ENCODE measurements at places on chromosomes 6 and 20.

- no peak for DNase-seq
These were observed 8.9 kb upstream of the NR2E1 start for GRCh38 chr6:108156938-108157233.

DNA sequence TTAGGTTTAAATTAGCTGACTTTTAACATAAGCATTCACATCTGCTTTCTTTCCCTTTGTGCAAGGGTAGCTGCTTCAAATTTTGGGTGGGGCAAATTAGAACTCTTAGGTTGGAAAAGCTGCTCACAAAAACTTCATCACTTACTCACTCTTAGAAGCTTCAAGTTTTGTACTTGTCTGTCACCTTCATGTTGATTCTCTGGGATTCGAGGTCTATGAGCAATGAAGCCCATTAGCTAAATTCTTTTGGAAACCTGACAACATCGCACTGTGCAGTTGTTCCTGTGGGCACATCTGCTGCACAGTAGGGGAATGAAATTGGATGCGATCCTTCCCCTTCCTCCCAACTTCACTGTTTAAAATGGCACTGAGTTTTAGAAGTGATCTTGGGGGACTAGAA is 156.1 kb downstream of the UBE3D start:
- no peak for DNase-seq

DNA sequence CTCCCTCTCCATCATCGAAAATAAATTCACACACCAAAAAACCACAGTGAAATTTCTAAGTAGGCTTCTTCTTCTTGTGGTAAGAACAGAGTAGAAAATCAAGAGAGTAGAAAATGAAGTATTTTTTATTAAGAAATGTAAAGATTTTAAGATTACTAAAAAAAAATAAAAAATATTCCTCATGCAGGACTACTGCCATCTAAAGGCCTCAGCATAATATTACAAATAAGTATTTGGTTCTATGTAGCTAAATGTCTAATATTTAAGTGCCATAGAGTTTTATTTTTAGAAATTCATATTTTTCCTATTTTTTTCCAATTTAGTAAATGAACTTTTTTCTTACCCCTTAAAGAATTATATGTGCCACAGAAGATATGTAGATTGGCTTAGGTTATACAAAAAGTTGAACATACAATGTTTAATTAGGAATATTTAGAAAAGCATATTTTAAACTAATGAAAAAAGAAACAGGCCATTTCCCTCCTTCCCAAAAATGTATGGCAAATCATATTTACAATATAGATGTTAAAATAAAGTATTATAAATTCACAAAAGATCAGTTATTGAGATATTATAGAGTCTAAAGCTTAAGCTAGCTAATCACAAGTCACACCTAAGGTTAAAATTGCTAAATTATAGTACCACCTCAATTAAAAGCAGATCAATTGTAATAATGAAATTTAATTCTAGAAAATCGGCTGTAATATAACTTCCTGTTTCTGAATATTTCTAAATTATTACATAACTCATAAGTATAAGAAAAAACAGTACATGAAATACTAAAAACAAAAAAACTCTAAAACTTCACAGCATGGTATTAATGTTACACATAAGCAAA is 3.5 kb upstream of the NT5DC1 start:
- no peak for DNase-seq

- DNase-seq: no peak
These were observed 2.9 kb downstream of the COL20A1 start for GRCh38 chr20:63295846-63296245.

- no peak for DNase-seq
These were observed 488.5 kb upstream of the MAP3K7 start for GRCh38 chr6:91075244-91075976.

DNA sequence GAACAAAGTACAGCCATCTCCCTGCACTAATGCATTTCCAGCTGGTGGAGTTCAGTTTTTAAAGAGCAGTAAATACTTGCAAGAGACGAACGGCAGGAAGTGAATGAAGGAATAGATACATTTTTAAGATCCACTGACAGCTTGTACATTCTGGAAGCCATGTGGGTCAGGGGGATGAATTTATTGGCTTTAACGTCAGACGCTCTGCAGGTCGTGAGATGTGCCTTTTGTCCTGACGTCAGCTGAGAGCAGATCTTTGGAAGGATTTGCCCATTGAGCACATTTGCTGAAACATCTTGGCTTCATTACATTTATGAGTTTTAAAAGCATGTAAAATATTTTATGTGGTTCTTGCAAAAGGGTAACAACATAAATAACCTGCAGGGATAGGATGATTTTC is 29.5 kb upstream of the SALL4 start:
- DNase-seq: no peak

DNA sequence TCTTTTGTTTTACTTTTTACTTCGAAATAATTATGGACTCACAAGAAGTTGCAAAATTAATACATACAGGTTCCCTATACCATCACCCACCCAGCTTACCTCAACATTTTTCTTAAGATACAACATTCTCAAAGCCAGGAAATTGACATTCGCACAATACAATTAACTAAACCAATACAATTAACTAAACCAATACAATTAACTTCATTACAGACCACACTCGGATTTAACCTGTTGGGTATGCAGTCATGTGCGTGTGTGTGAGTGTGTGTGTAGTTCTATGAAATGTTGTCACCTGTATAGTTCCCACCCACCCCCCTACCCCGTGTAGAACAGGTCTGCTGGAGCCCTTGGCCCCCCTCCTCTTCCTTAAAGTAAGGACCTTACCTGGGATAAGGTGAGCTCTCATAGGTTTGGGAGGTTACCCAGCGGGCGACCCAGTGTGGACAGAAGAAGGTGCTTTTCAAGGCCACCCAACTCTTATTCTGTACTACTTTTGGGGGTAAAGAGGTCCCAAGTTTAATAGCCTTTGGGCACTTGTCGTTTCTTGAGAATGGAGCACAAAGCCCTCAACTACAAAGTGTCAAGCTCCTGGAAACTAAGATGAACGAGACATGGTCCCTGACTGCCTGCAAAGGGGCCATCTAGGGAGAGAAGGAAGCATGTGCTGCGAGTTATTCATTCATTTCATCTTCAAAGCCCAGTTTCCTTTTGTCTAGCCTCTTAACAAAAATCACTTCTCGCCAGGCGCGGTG is 544 bp upstream of the STK38 start:
- no peak for DNase-seq

GRCh38 chr6:105389543-105389942 is 13.3 kb downstream of the PREP start:
- no peak for DNase-seq

- no peak for DNase-seq
These were observed 17.0 kb downstream of the UQCC2 start for GRCh38 chr6:33694401-33694931.

- no peak for DNase-seq
These were observed 139.0 kb downstream of the PXDC1 start for GRCh38 chr6:3612341-3613041.

DNA sequence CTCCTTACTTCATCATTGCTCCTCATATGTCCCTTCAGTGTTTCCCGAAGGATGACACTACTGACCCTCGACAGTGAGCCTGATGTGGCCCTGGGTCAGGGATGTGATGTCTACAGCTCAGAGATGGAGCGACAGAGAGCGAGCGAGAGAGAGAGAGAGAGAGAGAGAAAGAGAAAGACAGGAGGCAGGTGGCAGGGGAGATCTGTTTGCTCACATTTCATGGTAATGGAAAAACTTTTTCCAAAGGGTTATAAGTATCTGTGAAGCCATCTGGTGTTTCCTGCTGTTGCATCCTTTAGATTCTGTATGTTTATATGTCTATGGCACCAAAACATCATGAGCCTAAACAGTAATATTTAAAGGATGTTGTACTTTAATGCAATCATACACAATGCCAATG is 77.2 kb downstream of the PPP1R3G start:
- DNase-seq: no peak

GRCh38 chr6:125789576-125790357 is 993 bp upstream of the NCOA7 start:
- no peak for DNase-seq

- no peak for DNase-seq
These were observed 497.0 kb downstream of the BTBD3 start for GRCh38 chr20:12414446-12415274.

DNA sequence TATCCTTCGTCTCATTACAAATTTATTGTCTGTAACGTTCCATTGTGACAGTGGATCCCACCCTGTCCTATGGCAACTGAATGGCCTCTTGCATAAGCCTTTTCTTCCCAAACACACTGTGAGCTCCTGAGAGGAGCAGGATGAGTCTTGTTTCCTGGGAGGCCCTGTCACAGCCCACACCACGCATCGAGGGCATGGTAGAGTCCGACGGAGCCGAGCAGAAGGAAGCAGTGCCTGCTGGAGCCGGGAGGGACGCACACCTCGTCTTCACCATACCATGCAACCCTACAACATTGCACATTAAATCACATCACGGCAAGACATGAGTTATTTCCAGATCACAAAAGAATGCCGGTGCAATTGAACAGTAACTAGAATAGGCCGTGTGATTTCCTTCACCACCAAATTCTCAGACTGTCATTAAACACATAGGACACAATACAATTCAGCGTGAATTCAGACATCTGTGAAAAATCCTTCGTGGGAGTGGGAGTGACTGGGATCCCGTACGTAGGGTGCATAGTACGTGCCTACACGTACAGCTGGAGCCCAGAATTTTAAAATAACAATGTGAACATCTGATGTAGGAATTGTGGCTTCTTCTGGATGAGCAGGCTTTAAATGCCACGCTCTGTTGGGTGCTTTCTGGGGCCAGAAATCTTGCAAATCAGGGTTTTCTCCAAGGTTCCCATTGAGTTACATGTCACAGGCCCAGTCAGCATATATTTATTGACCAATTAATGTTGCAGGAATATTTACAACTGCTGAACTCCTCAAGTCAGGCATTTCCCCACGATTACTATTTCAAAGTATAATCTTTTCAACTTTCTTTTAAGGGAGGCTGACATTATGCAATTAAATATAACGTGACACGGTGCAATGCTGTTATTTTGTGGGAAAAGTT is 201.8 kb downstream of the TTLL2 start:
- no peak for DNase-seq

DNA sequence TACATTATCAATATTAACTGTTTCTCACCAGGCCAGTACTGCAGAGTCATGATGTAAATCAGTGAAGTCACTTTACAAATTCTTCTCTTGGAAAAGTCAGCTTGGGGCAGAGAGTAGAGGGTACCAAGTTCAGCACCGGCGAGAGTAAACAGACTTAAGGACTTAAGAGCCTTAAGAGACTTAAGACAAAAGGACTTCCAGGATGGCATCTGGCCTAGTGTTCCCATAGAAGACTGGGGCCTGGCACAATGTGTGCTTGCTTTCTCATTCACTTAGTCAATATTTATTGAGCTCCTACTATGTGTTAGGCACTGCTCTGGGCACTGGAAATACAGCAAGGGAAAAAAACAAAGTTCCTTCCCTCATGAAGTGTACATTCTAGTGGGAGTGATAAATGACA is 1.4 kb upstream of the SNPH start:
- no peak for DNase-seq

GRCh38 chr20:1014471-1014870 is 12.4 kb upstream of the RSPO4 start:
- no peak for DNase-seq

Data from HuH-7.5 (cell line).